T-cell (primary cell): ENCODE measurements at places on chromosomes 6 and 20.

GRCh38 chr20:38195521-38195920 is 30.5 kb upstream of the TGM2 start:
- no peaks in the 10 kb centered on the region for H3K4me1 ChIP-seq
- H3K27me3 ChIP-seq, result no peaks in the 10 kb centered on the region
- no peak overlapping the region for H3K27ac ChIP-seq
- H3K4me3 ChIP-seq, result no peak overlapping the region
- DNase-seq, result no peak

- no peak overlapping the region for H3K27ac ChIP-seq
- H3K27me3 ChIP-seq, result no peaks in the 10 kb centered on the region
- no peaks in the 10 kb centered on the region for H3K36me3 ChIP-seq
Observed at GRCh38 chr6:105896052-105896820, 189.9 kb upstream of the PRDM1 start.

DNA sequence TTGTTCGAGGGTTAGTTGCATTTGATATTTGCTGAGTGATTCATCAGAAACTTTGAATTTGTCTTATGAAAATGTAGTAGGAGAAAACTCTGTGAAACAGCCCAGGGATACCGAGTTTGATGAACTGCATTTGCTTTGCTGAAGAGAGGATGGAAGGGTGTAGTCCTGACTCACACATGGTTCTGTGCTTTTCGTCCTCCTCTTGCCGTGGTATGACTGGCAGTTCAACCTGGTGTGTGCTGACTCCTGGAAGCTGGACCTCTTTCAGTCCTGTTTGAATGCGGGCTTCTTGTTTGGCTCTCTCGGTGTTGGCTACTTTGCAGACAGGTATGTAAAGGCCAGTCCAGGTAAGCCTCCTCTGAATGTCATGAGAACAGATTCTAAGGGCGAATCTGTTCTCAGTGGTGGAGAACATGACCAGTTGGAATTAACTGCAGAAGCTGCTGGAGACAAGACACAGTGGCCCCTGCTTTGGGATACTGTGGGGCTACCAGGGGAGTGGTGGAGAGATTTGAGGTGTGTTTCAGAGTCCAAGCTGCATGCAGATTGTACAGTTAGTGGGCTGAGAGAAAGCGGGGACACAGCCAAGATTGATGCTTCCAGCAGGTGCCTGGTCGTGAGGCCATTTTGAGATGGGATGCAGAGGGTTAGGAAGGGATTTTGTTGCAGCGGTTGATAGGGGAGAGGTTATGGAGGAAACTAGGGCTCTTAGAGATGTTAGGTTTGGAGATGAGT is 8.4 kb downstream of the SLC22A1 start:
- H3K4me3 ChIP-seq, result no peak overlapping the region
- no peak for DNase-seq
- H3K36me3 ChIP-seq, result no peaks in the 10 kb centered on the region
- no peaks in the 10 kb centered on the region for H3K27me3 ChIP-seq
- no peaks in the 10 kb centered on the region for H3K4me1 ChIP-seq
- H3K27ac ChIP-seq, result no peak overlapping the region

DNA sequence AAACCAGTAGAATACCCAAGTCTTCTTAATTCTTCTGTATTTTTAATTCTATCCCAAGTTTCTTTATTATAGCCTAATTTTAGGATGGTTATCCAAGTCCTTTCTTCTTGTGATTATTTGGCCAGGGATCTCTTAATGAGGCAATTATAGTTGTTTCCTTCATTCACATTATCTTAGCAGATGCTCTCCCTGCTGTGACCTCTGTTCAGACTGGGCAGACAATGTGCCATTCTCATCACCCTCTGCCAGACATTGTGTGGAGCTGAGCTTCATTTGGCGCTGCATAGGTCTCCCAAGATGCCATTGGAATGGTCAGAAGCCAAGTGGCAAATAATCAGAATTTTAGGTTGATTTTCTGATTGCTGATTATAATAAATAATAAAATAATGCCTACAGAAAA is 79.4 kb downstream of the LIN28B start:
- H3K4me3 ChIP-seq, result no peak overlapping the region
- H3K36me3 ChIP-seq, result no peaks in the 10 kb centered on the region
- H3K27ac ChIP-seq, result no peak overlapping the region
- H3K4me1 ChIP-seq, result no peaks in the 10 kb centered on the region

GRCh38 chr6:166036316-166037095 is 131.1 kb downstream of the TBXT start:
- DNase-seq, result no peak
- no peaks in the 10 kb centered on the region for H3K36me3 ChIP-seq
- no peak overlapping the region for H3K4me3 ChIP-seq

DNA sequence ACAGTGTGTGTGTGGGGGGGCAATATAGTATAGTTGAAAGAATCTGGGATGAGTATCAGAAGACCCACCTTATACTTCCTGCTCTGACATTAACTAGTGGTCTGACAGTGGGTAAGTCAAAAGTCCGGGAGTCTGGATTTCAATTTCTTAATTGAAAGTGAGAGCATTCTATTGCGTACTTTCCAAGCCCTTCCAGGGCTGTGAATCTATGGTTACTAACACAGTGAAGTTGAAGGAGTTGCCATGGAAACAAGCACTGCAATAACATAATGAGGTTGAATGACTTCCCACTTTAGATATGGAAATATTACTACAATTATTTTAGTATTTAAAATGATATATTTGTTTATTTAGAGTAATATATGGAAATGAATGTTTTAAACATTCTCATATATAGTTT is 80.2 kb downstream of the MLIP start:
- H3K4me3 ChIP-seq, result no peak overlapping the region
- H3K27me3 ChIP-seq, result no peaks in the 10 kb centered on the region
- H3K27ac ChIP-seq, result no peak overlapping the region
